Activated effector memory CD4-positive, alpha-beta T cell treated with Interleukin-2 at 50 U/mL for 16 hours (primary cell): ENCODE measurements at places on chromosomes 7 and 10.

GRCh38 chr10:124091646-124092249 lies 1.6 kb downstream of the CHST15 start:
- no peak for DNase-seq

- DNase-seq = no peak
Observed at GRCh38 chr7:137888241-137888640, 41.5 kb upstream of the DGKI start.

- no peak for DNase-seq
Observed at GRCh38 chr10:117727421-117727820, 184.9 kb downstream of the EMX2 start.

DNA sequence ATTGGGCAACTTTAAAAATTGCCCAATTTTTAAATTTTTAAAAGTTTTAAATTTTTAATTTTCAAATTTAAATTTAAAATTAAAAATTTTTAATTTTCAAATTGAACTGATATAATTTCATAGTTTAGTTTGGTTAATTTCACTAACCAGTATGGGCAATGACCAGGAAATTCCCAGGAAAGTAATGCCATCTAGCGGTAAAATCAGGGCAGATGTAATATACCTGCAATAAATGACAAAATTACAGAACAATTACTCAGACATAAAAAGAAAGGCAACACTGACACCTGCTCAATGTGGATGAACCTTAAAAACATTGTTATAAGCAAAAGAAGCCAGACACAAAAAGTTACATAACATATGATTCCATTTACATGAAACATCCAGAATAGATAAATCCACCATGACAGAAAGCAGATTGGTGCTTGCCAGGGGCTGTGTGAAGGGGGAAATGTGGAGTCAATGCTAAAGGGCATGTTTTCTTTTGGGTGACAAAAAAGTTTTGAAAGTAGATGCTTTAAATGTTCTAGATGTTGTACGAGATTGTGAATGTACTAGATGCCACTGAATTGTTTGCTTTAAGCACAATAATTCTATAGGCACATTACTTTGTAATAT lies 28.6 kb upstream of the SLC16A12 start:
- no peak for DNase-seq

DNA sequence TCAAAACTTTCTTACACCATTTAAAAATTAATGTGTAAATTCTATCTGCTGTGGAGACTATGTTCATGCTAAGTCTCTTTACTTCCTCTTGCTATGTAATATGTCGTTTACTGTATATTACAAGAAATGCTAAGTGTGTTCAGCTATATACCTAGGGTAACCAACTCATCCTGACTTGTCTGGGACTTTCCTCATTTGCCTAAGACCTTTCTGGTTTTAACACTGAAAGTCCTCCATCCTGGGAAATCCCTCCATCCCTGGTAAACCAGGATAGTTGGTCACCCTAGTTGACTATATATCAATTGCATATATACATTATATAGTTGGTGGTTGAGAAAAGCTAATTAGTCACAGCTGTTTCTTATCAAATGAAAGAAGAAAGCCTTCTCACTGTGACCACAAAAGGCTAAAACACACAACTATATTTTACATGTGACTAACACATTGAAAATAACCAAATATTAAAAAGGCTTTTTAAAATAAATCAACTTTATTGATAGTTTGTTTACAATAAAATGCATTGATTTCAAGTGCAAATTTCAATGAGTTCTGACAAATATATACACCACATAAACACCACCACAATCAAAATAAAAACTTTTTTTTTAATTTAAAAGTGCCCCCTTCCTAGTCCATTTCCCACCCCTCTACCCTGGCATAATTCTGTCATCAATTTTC lies 167.7 kb upstream of the INHBA start:
- DNase-seq = no peak
